ENCODE measurements at places on chromosomes 13 and 19. TPM values are rescaled to one million over a fixed set of nuclear protein-coding genes. Genes with fewer than 3 reads are reported as not detected.
A peak's percentile ranks its signal among the peaks of the same experiment; 100 is the strongest.

TMEM143 gene
- 10.9 TPM for total RNA-seq

GRCh38 chr19:39432677-39433025 lies 3.1 kb downstream of the RPS16 start:
- no peak for DNase-seq
- H3K36me3 ChIP-seq, result peaks cover 21% of the 10 kb centered on the region
- H3K27ac ChIP-seq, result no peak overlapping the region
- no peaks in the 10 kb centered on the region for H3K27me3 ChIP-seq
- no peak overlapping the region for H3K4me3 ChIP-seq
- H3K4me1 ChIP-seq, result peaks cover 32% of the 10 kb centered on the region

GRCh38 chr13:27182844-27183497 lies 11.4 kb upstream of the USP12 start:
- no peaks in the 10 kb centered on the region for H3K4me1 ChIP-seq
- no peak for DNase-seq
- no peak overlapping the region for H3K4me3 ChIP-seq
- H3K27ac ChIP-seq, result no peak overlapping the region
- H3K27me3 ChIP-seq, result no peaks in the 10 kb centered on the region

DNA sequence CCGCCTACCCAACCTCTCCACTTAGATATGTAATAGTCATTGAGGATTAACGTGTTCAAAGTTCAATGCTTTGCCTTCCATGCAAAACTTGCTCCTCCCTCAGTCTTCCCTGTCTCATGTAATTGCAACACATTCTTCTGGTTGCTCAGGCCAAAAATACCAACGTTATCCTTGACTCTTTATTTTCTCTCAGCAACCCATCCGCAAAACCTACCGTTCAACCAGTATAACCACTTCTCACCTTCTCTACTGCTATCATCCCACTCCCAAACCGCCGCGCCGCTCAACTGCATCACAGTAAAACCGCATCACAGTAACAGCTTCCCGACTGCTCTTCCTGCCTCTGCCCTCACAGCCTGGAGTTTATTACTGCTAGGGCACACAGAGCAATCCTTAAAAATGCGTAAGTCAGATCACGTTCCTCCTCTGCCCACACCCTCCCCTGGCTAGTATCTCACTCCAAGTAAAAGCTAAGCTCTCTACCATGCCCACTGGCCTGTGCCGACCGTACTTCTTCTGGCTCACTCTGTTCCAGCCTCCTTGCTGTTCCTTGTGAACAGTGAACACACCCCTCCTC lies 8.2 kb downstream of the MTIF3 start:
- no peaks in the 10 kb centered on the region for H3K27me3 ChIP-seq
- DNase-seq, result no peak
- H3K4me3 ChIP-seq, result no peak overlapping the region

GRCh38 chr13:50282016-50282415 lies 266.8 kb downstream of the KCNRG start:
- no peak for DNase-seq
- no peak overlapping the region for H3K27ac ChIP-seq
- no peak overlapping the region for H3K4me3 ChIP-seq
- no peaks in the 10 kb centered on the region for H3K27me3 ChIP-seq
- H3K4me1 ChIP-seq, result no peaks in the 10 kb centered on the region

- H3K27ac ChIP-seq, result peak within 1 kb of the TSS; percentile 84
- H3K27me3 ChIP-seq, result no peaks in the 10 kb centered on the region
- peaks cover 8% of the 10 kb centered on the region for H3K4me1 ChIP-seq
- peak; percentile 23 for DNase-seq
- H3K36me3 ChIP-seq, result peaks cover 25% of the 10 kb centered on the region
These were observed at the start of gene TMEM38A for GRCh38 chr19:16660763-16661479. TMEM38A (plus strand) TSS chr19:16661139; CDS start chr19:16661218, 79 bp downstream.

DNA sequence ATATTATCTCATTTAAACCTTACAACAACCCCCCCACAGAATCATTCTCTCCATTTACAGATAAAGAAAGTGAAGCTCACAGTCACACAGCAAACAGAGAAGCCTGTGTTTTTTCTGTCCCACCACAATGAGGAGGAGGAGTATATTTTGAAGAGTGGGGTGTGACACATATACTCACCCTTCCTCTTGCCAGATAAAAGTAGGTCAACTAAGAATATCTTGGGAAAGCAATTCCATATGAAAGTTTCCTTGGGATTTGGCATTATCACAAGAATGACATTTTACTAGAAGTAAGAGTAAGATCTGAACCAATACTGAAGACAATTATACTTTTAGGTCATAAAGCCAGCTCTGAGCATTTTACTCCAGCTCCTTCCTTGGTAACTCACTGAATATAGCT lies 287.5 kb upstream of the HTR2A start:
- H3K36me3 ChIP-seq, result no peaks in the 10 kb centered on the region
- DNase-seq, result no peak
- H3K4me3 ChIP-seq, result no peak overlapping the region
- peaks cover 4% of the 10 kb centered on the region for H3K4me1 ChIP-seq
- no peak overlapping the region for H3K27ac ChIP-seq
- no peaks in the 10 kb centered on the region for H3K27me3 ChIP-seq

- no peak for DNase-seq
- H3K4me1 ChIP-seq, result peaks cover 5% of the 10 kb centered on the region
- H3K36me3 ChIP-seq, result no peaks in the 10 kb centered on the region
- no peaks in the 10 kb centered on the region for H3K27me3 ChIP-seq
- peak overlapping the region; percentile 83 for H3K4me3 ChIP-seq
These were observed 110.2 kb upstream of the DOCK9 start for GRCh38 chr13:99087954-99088491.

DNA sequence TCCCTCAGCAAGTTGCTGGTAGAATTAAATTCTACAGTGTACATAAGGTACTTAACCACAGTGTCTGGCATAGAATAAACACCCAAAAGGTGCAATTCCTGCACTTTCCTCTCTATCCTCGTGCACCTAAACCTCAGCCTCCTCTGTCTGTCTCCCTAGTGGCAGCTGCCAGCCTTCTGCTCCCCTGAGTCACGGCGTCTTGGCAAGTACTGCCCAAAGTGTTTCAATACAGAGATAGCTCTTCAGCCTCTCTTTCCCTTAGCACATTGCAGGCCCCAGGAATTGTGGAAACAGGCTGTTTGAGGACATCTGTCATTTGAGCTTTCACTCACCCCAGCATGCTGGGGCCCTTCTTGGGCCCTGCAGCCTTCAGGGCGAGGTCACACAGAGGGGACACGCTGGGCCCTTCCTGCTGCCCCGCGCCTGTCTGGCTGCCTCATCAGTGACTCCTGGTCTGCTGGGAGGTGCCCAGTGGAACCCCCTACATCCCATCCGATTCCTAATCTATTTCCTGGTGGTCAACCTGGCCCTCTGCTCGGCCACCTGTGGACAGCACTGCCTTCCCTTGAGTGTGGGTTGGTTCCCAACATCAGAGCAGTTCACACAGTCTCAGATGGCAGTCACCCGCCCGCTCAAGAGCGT lies 19.3 kb downstream of the COL4A2 start:
- H3K36me3 ChIP-seq, result no peaks in the 10 kb centered on the region
- H3K4me1 ChIP-seq, result peaks cover 68% of the 10 kb centered on the region
- H3K27ac ChIP-seq, result peak overlapping the region; percentile 69
- H3K4me3 ChIP-seq, result no peak overlapping the region
- no peaks in the 10 kb centered on the region for H3K27me3 ChIP-seq

F10 gene
- 18.8 TPM for total RNA-seq

S1PR5 gene
- total RNA-seq, result 0.26 TPM

DNA sequence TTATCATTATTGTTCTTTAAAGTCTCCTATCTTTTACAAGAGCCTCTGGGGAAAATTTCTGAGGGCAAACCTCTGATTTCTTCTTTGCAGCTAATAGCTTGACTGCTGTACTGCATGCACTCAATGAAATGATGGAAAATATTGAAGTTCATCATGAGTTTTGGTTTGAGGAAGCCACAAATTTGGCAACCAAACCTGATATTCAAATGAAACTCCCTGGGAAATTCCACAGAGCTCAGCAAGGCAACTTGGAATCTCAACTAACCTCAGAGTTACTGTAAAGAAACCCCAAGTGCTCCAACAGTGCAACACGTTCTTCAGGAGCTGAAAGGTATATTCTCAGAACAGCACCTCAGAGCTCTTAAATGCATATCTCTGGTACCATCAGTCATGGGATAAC lies 14.2 kb upstream of the RNF6 start:
- H3K36me3 ChIP-seq, result no peaks in the 10 kb centered on the region
- no peak overlapping the region for H3K27ac ChIP-seq
- no peaks in the 10 kb centered on the region for H3K4me1 ChIP-seq
- no peak for DNase-seq
- H3K4me3 ChIP-seq, result no peak overlapping the region

DNA sequence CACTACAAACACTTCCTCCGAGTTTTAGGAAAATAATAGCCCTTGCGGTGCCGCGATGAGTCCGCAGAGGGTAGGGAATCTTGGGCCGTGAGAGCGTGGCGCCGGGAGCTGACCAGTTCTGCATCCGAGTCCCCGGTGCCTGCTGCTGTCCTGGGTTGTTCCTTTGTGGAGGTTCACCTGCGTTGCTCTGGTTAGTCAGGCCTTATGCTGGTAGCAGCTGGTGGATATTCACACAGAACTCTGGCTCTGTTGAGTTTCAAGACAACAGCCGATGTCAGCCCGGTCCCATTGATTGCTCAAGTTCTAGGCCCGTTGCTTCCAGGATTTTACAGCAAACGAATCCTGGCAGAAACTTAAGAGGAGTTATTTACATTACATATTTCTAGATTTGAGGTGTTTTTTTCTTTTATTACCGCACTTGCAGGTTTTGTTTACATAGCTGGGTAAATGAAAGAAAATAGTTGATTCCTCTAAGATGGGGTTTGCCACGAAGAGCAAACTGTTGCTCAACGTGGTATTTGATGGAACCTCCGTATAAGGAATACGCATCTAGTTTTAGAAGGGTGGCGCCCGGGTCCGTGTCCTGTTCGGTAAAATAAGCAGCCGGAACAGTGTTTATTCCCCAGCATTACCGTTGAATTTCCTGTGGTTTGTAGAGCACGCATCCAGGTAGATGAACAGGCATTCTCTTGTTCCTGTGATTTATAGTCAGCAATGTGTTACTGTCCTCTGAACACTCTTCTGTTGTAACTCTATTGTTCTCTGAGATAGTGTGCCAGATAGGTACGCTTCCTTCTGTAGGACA lies 1.3 kb downstream of the CLDN10 start:
- no peaks in the 10 kb centered on the region for H3K36me3 ChIP-seq
- no peak overlapping the region for H3K4me3 ChIP-seq
- H3K4me1 ChIP-seq, result peaks cover 4% of the 10 kb centered on the region
- no peak overlapping the region for H3K27ac ChIP-seq
- DNase-seq, result peak; percentile 50

- no peaks in the 10 kb centered on the region for H3K4me1 ChIP-seq
- H3K27me3 ChIP-seq, result no peaks in the 10 kb centered on the region
- H3K36me3 ChIP-seq, result no peaks in the 10 kb centered on the region
- no peak overlapping the region for H3K4me3 ChIP-seq
- no peak for DNase-seq
- no peak overlapping the region for H3K27ac ChIP-seq
These were observed 386.6 kb downstream of the DIAPH3 start for GRCh38 chr13:59776924-59777690.

- H3K4me1 ChIP-seq, result no peaks in the 10 kb centered on the region
- DNase-seq, result no peak
- peaks cover 2% of the 10 kb centered on the region for H3K27me3 ChIP-seq
- no peak overlapping the region for H3K27ac ChIP-seq
- no peaks in the 10 kb centered on the region for H3K36me3 ChIP-seq
- no peak overlapping the region for H3K4me3 ChIP-seq
These were observed 112.5 kb upstream of the SLC7A1 start for GRCh38 chr13:29707876-29708543.

DNA sequence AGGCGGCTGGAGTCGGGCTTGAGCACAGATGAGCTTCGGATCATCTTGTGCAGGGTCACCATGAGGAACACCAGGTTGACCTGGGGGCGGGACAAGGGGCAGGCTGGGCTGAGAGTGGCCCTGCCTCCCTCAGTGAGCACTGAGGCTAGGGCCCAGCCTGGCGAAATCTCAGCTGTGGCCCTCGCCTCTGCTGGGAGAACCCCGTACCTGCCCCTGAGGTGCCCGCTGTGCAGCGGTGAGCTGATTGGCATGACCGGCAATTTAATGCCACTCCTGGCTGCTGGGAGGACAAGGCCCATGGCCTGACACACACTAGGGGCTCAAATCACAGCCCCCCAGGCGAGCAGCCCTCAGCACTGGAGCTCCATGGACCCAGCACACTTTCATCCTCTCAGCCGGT lies 19.7 kb upstream of the ASF1B start:
- no peak overlapping the region for H3K27ac ChIP-seq
- H3K4me3 ChIP-seq, result no peak overlapping the region
- H3K4me1 ChIP-seq, result no peaks in the 10 kb centered on the region
- no peak for DNase-seq
- peaks cover 43% of the 10 kb centered on the region for H3K36me3 ChIP-seq
- H3K27me3 ChIP-seq, result no peaks in the 10 kb centered on the region

GRCh38 chr13:46620471-46620870 lies 67.5 kb downstream of the LRCH1 start:
- no peak for DNase-seq
- no peak overlapping the region for H3K27ac ChIP-seq
- peaks cover 24% of the 10 kb centered on the region for H3K4me1 ChIP-seq
- H3K4me3 ChIP-seq, result no peak overlapping the region
- H3K36me3 ChIP-seq, result no peaks in the 10 kb centered on the region

GRCh38 chr19:5154129-5154798 lies 185.4 kb downstream of the KDM4B start:
- H3K27ac ChIP-seq, result no peak overlapping the region
- H3K4me3 ChIP-seq, result no peak overlapping the region

GJB6 gene
- not detected for total RNA-seq

GRCh38 chr19:36060430-36060829 lies 5.7 kb downstream of the WDR62 start:
- no peak overlapping the region for H3K27ac ChIP-seq
- H3K36me3 ChIP-seq, result peaks cover 7% of the 10 kb centered on the region
- no peaks in the 10 kb centered on the region for H3K27me3 ChIP-seq
- no peak overlapping the region for H3K4me3 ChIP-seq
- DNase-seq, result no peak
- peaks cover 5% of the 10 kb centered on the region for H3K4me1 ChIP-seq

- H3K36me3 ChIP-seq, result no peaks in the 10 kb centered on the region
- DNase-seq, result no peak
- no peaks in the 10 kb centered on the region for H3K4me1 ChIP-seq
- H3K27me3 ChIP-seq, result no peaks in the 10 kb centered on the region
- H3K4me3 ChIP-seq, result no peak overlapping the region
These were observed 560.8 kb upstream of the NBEA start for GRCh38 chr13:34381228-34381627.

KLK11 gene
- 14.1 TPM for total RNA-seq

- no peaks in the 10 kb centered on the region for H3K36me3 ChIP-seq
- no peak overlapping the region for H3K4me3 ChIP-seq
- H3K27me3 ChIP-seq, result peaks cover 2% of the 10 kb centered on the region
- no peak for DNase-seq
These were observed 10.5 kb downstream of the OR10H3 start for GRCh38 chr19:15748239-15748638.

HOMER3 gene
- total RNA-seq, result 22.0 TPM

Data from lung (tissue), 17 donors.